Subcutaneous adipose tissue (tissue), 4 donors: ENCODE measurements at places on chromosomes 4 and X. TPM values are rescaled to one million over a fixed set of nuclear protein-coding genes. Genes with fewer than 3 reads are reported as not detected.

The BCORL1 gene
- 4.6 TPM for total RNA-seq

The USP17L25 gene
- total RNA-seq, result not detected

The TMEM150C gene
- 32.1 TPM for total RNA-seq

The GAGE1 gene
- total RNA-seq, result not detected

The DCAF4L1 gene
- 0.75 TPM for total RNA-seq

The CLTRN gene
- 0.49 TPM for total RNA-seq

The TMPRSS11F gene
- total RNA-seq, result not detected

The MEPE gene
- not detected for total RNA-seq

The TRIM60 gene
- not detected for total RNA-seq

The FABP2 gene
- total RNA-seq, result not detected

The MTTP gene
- 1.3 TPM for total RNA-seq

The MGST2 gene
- 22.4 TPM for total RNA-seq

The RIPPLY1 gene
- total RNA-seq, result not detected

The MAD2L1 gene
- 0.88 TPM for total RNA-seq

The TLR2 gene
- total RNA-seq, result 21.7 TPM

The AKAP14 gene
- not detected for total RNA-seq

The SPACA5B gene
- total RNA-seq, result not detected

The FAM53A gene
- total RNA-seq, result 3.2 TPM

The FGF2 gene
- 35.5 TPM for total RNA-seq

The DCAF8L2 gene
- total RNA-seq, result not detected

The TMSB15A gene
- not detected for total RNA-seq

The TCEAL4 gene
- total RNA-seq, result 73.2 TPM

The HMX1 gene
- total RNA-seq, result not detected

The PNMA6F gene
- total RNA-seq, result not detected

The GPM6B gene
- total RNA-seq, result 9.7 TPM

The UGT2B11 gene
- not detected for total RNA-seq

The IQCM gene
- total RNA-seq, result not detected

The EREG gene
- 2.9 TPM for total RNA-seq

The FHIP1A gene
- total RNA-seq, result 0.98 TPM

The NUP62CL gene
- not detected for total RNA-seq

The HPSE gene
- 1.6 TPM for total RNA-seq

The MAGEA1 gene
- total RNA-seq, result not detected

The RHOH gene
- total RNA-seq, result 7.0 TPM

The DCAF12L2 gene
- total RNA-seq, result 0.33 TPM

The NUDT11 gene
- not detected for total RNA-seq

The JADE3 gene
- 6.8 TPM for total RNA-seq

The CSN1S1 gene
- total RNA-seq, result 25.7 TPM

The PCDH18 gene
- total RNA-seq, result 105 TPM

The DMRTC1 gene
- not detected for total RNA-seq

The TRAPPC2 gene
- total RNA-seq, result 5.9 TPM

The KLHL4 gene
- 0.57 TPM for total RNA-seq

The IBSP gene
- not detected for total RNA-seq

The IL2RG gene
- total RNA-seq, result 9.8 TPM

The ITM2A gene
- 40.1 TPM for total RNA-seq
